Common myeloid progenitor, CD34-positive (primary cell): ENCODE measurements at places on chromosomes 5 and 9.
A peak's percentile ranks its signal among the peaks of the same experiment; 100 is the strongest.

DNA sequence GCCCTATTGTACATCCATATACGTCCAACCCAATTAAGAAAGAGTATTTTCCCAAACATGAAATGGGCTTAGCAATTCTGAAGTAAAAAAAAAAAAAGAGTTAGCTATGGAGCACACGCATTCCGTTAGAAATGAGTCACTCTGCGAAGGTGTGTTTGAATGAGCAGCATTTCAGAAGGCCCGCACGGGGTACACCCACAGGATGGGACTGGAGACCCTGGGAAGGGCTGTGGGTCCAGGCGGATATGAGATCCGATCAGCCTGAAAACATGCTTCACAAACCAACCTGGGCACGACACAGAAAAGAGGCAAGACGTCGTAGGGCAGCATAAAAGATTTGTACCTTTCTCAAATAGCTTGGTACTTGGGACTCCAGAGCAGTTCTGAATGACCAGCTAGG, 173.9 kb upstream of the KLF9 start:
- DNase-seq, result no peak

- peak; percentile 69 for DNase-seq
These were observed 1.4 kb downstream of the NDUFA8 start for GRCh38 chr9:122158202-122158601.

GRCh38 chr5:57174890-57175510, 1.1 kb downstream of the GPBP1 start:
- no peak for DNase-seq

- DNase-seq, result no peak
These were observed 4.5 kb upstream of the HMCN2 start for GRCh38 chr9:130260816-130261765.

- no peak for DNase-seq
These were observed 203.5 kb upstream of the RGMB start for GRCh38 chr5:98570010-98570409.

- no peak for DNase-seq
These were observed 348.2 kb upstream of the CCNG1 start for GRCh38 chr5:163089230-163089629.

GRCh38 chr5:133147815-133148567, 96.2 kb downstream of the HSPA4 start:
- no peak for DNase-seq

DNA sequence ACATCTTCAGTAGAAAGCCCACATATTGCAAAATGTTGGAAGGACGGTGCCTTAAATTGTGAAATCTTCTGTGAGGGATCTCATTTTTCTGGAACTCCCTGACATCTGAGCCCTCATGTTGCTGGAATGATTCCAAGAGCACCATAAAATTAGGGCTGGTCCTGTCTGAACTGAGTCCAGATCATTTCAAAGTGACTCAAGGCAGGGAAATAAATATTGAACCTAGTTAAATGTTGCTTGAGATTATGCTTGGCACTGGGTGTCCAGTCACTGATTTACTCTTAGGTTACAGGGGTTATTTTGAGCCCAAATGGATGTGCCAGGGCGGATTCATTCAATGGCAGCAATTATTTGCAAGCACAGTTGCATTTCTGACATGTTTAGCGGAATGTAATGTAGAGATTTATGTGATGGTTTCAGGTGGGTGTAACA, 437.0 kb downstream of the PIK3R1 start:
- DNase-seq, result no peak

GRCh38 chr9:18427691-18428090, 46.3 kb upstream of the ADAMTSL1 start:
- no peak for DNase-seq

- no peak for DNase-seq
These were observed 921 bp downstream of the KCNIP1 start for GRCh38 chr5:170504616-170505266.

DNA sequence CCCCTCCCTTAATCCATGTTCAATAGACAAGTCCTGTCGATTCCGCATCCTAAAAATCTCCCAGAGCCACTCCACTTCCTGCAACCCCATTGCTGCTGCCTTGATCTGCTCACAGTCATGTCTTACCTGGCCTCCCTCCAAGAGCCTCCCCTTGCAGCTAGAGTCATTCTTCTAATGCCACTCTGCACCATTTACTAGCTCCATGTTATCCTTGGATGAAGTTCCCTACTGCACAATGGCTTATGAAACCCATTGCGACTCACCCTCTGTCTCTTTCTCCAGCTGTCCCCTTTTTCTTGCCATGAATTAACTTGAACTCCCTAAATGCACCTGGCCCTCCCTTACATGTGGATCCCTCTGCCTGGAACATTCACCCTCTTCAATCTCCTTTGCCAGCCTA, 39.5 kb downstream of the MEGF10 start:
- DNase-seq, result no peak

DNA sequence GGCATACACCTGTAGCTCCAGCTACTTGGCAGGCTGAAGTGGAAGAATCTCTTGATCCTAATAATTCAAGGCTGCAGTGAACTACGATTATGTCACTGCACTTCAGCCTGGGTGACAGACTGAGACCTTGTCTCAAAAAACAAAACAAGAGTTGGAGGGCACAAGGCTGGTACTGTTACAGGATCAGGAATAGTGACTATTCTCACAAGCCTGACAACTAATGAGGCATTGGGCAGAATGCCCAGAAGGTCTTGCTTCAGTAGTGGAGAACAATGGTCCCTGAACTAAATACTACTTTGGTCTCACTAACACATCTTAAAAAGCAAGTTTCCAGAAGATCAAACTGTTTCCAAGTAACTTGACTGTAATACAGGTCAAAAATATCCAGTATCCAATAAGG, 182.9 kb upstream of the RFX3 start:
- DNase-seq, result no peak

DNA sequence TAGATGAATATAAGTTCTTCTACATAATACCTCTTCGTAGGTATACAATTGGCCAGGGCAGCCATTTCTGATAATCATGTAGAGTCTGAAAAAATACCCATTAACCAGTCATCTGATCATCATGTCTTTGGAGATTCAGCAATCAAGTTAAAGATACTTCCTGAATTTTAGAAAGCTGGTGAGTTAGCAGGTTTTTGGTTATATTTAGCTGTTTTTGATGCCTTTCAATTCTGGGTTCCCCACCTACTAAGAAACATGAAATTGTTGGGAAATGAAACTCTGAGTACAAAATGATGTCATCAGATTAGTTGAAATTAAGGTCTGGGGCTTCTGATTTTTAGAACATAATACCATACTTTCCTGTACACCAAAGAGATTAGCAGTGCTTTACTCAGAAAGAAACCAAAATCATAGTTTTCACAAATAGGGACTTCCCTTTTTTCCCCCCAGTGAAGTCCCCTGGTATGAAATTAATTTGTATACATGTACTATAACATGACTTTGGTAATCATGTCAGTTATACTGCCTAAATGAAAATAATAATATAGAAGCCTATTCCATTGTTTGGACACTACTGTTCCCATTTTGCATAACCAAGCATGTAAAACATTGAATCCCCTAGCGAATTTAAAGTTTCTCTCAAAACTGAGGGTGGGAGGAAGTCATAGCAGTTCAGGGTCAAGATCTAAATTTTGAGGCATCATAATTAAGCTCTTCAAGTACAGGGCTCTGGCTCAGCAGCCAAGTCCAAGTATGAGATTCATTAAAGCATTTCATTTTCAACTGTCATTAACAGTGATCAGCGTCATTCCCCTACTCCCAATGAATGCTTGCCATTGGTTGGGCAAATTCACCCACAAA, 17.9 kb downstream of the PRLR start:
- no peak for DNase-seq

GRCh38 chr9:29241320-29241719, 1668.0 kb upstream of the C9orf72 start:
- no peak for DNase-seq

DNA sequence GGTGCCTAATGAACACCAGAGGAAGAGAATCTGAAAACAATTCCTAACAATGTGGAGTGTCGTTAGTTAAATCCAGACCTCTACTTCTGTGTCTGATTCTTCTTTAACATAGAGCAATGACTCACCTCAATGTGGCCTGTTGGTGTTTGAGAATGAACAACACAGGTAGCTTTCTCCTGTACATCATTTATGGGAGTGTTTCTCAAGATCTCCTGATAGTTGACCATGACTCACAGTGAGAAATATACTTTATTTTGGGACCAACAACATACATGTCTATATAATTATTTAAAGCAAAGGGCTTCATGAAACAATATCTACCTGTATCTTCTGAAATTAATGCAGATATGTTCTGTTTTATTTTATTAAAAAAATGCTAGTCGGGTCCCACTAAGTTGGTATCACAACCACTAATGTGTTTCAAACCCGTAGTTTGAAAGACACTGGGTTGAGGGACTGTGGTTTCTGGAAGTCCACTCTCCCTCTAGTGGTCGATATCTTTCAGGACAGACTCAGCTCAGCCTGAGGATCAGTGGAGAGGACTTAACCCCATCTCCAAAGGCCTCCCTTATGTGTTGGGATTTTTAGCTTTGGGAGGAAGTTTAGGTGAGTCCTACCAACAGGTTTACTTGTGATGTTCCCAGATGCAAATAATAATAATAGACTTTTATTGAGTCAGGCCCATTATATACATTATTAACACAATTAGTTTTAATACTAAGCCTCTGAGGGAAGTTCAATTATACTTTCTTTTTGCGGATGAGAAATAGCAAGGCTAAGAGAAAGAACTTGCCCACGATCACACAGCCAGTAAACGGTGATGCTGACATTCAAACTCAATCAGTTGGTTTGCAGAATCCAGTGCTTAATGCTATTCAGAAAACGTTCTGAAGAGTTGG, 70.0 kb upstream of the KLF9 start:
- DNase-seq, result peak; percentile 63

DNA sequence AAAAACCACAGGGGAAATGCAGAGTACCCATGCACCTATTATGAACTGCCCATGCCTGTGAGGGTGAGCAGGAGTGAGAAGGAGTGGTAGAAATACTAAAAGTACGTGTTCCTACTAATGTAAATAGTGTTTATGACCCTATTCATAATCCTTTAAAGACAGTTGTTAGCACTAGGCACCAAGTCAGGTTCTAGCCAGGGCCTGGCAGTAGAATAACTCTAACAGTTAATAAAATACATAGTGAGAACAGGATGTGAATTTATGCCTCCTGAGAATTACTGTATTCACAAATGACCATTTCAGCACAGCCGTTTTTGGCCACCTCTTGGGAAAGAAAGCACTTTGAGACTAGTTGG, 103.2 kb upstream of the TARS1 start:
- DNase-seq, result no peak

GRCh38 chr5:124772457-124773200, 26.2 kb upstream of the ZNF608 start:
- no peak for DNase-seq

DNA sequence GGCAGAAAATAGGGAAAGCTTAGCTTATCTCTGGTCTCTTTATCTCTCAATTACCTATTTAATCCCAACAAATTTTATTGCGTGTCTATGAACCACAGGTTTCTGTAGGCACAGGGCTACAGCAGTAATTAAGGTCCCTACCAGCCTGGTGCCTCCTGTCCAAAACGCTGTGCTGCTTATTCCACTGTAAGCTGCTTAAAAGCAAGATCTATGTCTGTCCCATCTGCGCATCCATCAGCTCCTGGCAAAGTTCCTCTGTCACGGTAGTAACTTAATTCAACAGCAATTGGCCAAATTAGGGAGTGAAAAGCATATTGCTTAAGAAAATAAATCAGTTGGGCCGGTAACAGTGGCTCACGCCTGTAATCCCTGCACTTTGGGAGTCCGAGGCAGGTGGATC, 235.8 kb upstream of the VLDLR start:
- no peak for DNase-seq

- no peak for DNase-seq
These were observed 50.6 kb downstream of the MELK start for GRCh38 chr9:36623280-36623679.

GRCh38 chr9:106970219-106970975, 107.4 kb downstream of the ZNF462 start:
- no peak for DNase-seq

- no peak for DNase-seq
These were observed 1.2 kb downstream of the FAM163B start for GRCh38 chr9:133607976-133608375.

GRCh38 chr9:95449016-95449415, 67.8 kb downstream of the PTCH1 start:
- no peak for DNase-seq

DNA sequence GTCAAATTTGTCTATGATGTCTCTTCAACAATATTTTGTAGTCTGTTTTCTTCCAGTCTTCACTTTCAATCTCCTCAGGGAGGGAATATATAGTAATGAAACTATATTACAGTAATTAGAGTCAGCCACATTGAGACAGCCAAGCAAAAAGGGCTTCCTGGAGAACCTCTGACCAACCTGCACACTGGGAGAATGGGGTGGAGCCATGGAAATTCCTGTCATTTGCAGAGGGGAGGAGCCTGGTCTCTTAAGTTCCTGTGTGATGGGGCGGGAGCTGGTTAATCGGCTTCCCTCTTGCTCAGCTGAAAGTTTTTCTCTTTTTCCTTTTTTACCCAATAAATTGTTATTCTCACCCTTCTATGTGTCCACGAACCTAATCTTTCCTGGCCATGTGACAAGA, 1220.0 kb downstream of the PTPRD start:
- DNase-seq, result no peak

GRCh38 chr9:36945999-36946398, 88.1 kb downstream of the PAX5 start:
- DNase-seq, result no peak

DNA sequence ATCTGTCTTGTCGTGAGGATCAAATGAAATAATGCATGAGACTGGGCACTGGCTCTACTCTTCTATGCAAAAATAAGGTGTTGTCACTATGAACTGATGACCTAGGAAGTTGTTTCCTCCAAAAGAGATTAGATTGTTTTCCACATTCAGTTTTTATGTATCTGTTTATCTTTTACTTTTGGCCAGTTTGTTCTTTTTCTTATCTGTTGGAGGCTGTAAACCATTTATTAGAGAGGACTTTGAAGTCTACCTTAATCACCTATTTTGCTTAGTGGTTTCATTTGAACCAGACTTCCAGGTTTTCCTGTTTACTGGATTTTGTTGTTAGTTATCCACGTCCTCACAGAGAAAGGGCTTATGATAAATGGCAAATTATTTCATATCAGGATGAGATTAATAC, 21.5 kb upstream of the GDA start:
- no peak for DNase-seq

DNA sequence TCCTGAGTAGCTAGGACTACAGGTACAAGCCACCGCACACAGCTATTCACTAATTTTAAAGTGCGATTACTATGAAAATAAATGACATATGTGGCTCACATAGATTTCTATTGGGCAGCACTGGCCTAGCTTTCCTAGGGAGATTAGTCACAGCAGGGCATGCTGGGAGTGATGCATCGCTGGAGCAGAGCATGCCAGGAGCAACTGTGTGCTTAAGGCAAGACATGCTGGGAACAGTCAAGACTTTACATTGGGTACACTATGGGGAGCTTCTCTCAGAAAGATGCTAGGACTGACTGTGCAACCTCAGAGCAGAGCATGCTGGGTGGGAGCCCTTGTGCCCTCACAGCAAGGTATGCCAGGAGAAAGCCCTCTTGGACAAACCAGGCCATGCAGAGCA, 9.3 kb downstream of the ST6GALNAC6 start:
- DNase-seq, result no peak
